CD4-positive, alpha-beta T cell (primary cell): ENCODE measurements at places on chromosomes 2 and 18. TPM values are rescaled to one million over a fixed set of nuclear protein-coding genes. Genes with fewer than 3 reads are reported as not detected.

RND3 gene
- not detected for total RNA-seq

DSG1 gene
- not detected for total RNA-seq

TMEM200C gene
- not detected for total RNA-seq

AQP12B gene
- total RNA-seq: not detected

PSD4 gene
- 101 TPM for total RNA-seq

CIDEA gene
- total RNA-seq: not detected

XDH gene
- not detected for total RNA-seq

EGR4 gene
- 0.14 TPM for total RNA-seq

CROCC2 gene
- total RNA-seq: not detected

IL1B gene
- 5.6 TPM for total RNA-seq

IMPA2 gene
- total RNA-seq: 2.5 TPM

SRBD1 gene
- 16.0 TPM for total RNA-seq

GPR45 gene
- not detected for total RNA-seq

AFF3 gene
- 15.4 TPM for total RNA-seq

ARHGEF33 gene
- total RNA-seq: not detected

LYPD1 gene
- total RNA-seq: not detected

OLA1 gene
- 38.1 TPM for total RNA-seq

CXCR2 gene
- not detected for total RNA-seq

GREB1 gene
- total RNA-seq: 0.31 TPM

FLACC1 gene
- total RNA-seq: 4.5 TPM

CEP192 gene
- 25.0 TPM for total RNA-seq

TWIST2 gene
- not detected for total RNA-seq
